ENCODE measurements at places on chromosomes 13 and 19. TPM values are rescaled to one million over a fixed set of nuclear protein-coding genes. Genes with fewer than 3 reads are reported as not detected.

The ZNF540 gene
- 40.2 TPM for polyA plus RNA-seq

The SULT2A1 gene
- polyA plus RNA-seq, result not detected

The GPR4 gene
- not detected for polyA plus RNA-seq

The ZNF222 gene
- 5.5 TPM for polyA plus RNA-seq

The CLASRP gene
- polyA plus RNA-seq, result 1.2 TPM

The FCER2 gene
- polyA plus RNA-seq, result not detected

The INSR gene
- polyA plus RNA-seq, result 5.8 TPM

The MAB21L1 gene
- polyA plus RNA-seq, result 0.88 TPM

All from Purkinje cell (primary cell).